Activated CD4-positive, alpha-beta T cell treated with anti-CD3 and anti-CD28 coated beads, Interleukin-2, amount 10 ng/mL, durations not matched to agents 7 days and 5 days (primary cell): ENCODE measurements at places on chromosomes 11 and 22. TPM values are rescaled to one million over a fixed set of nuclear protein-coding genes. Genes with fewer than 3 reads are reported as not detected.

GRCh38 chr11:57163160-57163868 is 18.4 kb upstream of the LRRC55 start:
- no peaks in the 10 kb centered on the region for H3K36me3 ChIP-seq
- no peak overlapping the region for H3K4me3 ChIP-seq
- peaks cover 7% of the 10 kb centered on the region for H3K27me3 ChIP-seq
- DNase-seq, result no peak

The HSPB2 gene
- total RNA-seq, result not detected

- no peak for DNase-seq
- no peak overlapping the region for H3K27ac ChIP-seq
- H3K36me3 ChIP-seq, result peaks cover 3% of the 10 kb centered on the region
- no peak overlapping the region for H3K4me3 ChIP-seq
- H3K4me1 ChIP-seq, result peaks cover 29% of the 10 kb centered on the region
These were observed 103.1 kb downstream of the PRR5L start for GRCh38 chr11:36399236-36399635.

DNA sequence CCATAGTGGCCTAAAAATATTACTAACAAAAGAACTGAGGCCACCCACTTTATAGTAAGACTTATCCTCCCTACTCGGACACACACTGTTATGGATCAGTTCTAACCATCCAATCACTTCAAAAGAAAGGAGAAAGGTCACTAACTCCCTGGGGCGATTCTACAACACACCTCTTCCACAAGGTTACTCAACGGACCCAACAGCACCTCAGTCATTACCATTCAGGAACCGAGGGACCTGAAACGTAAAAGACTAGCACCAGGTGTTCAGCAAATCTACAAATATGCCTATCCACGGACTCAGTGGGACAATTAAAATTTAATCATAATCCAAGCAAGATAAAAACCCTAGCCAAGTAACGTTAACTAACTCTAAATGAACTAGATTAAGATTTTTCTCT is 1.6 kb downstream of the HNRNPUL2 start:
- H3K4me3 ChIP-seq, result peak overlapping the region; percentile 96
- peak overlapping the region; percentile 98 for H3K27ac ChIP-seq
- no peak for DNase-seq
- H3K27me3 ChIP-seq, result no peaks in the 10 kb centered on the region

The FOLR2 gene
- total RNA-seq, result not detected

DNA sequence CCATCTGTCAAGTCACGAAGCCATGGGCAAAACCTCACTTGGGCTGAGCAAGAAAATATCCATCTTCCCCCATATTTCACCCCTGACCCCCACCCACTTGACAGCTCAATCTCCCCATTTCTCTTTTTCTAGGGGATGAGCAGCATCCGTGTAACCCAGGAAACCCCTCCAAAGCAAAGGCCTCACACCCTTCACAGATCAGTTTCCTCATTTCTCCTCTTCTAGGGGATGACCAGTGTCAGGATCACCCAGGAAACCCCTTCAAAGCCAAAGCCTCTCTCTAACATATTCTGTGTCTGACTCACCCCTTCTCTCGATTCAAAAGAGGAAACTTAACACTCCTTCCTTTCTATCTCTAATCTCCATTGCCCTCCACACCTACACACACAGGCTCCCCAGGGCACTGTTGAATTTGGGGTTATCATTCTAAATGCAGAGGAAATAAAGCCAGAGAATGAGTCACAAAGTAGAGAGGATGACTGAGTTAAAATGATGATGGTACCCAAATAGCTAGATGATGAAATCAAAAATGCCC is 439.7 kb downstream of the BUD13 start:
- no peaks in the 10 kb centered on the region for H3K4me1 ChIP-seq
- no peak for DNase-seq
- H3K27me3 ChIP-seq, result no peaks in the 10 kb centered on the region
- no peak overlapping the region for H3K4me3 ChIP-seq

The RTN4R gene
- total RNA-seq, result 4.0 TPM

GRCh38 chr11:68331338-68331947 is 19.1 kb downstream of the LRP5 start:
- DNase-seq, result peak; percentile 27
- H3K4me3 ChIP-seq, result peak overlapping the region; percentile 50
- peaks cover 85% of the 10 kb centered on the region for H3K4me1 ChIP-seq
- H3K27ac ChIP-seq, result peak overlapping the region; percentile 88

The TMPRSS5 gene
- total RNA-seq, result 0.52 TPM

DNA sequence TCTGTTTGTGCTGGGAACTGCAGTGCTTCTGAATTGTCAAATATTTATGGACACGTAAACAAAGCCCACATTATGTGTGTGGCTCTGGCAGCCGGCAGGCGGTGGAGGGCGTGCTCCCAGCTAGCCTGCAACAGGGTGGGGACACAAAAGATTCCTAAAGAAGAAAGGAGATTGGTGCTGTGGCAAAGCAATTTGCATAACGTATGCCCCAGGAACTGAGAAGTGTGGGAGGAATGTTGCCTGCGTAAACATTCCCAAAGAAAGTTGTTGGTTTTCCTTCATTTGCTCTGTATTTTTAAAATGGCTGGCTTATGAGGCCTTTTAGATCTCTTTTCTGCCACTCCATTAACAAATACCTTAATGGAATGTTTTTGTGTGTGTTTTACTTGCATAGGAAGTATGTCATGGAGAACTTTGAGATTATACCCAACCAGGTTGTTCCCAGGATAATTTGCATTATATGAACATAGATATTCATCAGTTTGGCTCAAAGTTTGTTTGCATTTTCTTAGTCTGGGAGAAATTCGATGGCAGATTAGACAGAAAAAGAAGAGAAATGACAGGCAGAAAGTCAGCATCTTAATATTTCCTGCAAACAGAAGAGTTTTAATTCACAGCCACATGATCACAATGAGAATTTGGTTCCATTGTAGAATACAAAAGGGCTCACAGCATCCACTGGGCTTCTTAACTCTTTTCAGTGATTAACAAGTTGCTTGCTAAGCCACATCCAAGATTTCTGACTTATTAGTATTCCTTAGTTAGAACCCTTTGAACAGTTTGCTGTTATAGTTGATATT is 41.8 kb upstream of the DLAT start:
- H3K4me3 ChIP-seq, result no peak overlapping the region
- H3K27ac ChIP-seq, result no peak overlapping the region
- DNase-seq, result no peak
- H3K27me3 ChIP-seq, result peaks cover 7% of the 10 kb centered on the region
- peaks cover 2% of the 10 kb centered on the region for H3K4me1 ChIP-seq
- peaks cover 2% of the 10 kb centered on the region for H3K36me3 ChIP-seq

- H3K36me3 ChIP-seq, result no peaks in the 10 kb centered on the region
- no peak overlapping the region for H3K27ac ChIP-seq
- H3K27me3 ChIP-seq, result no peaks in the 10 kb centered on the region
- no peaks in the 10 kb centered on the region for H3K4me1 ChIP-seq
- no peak for DNase-seq
- no peak overlapping the region for H3K4me3 ChIP-seq
These were observed 808.0 kb upstream of the CCDC179 start for GRCh38 chr11:23668324-23668723.

The CARNS1 gene
- 1.2 TPM for total RNA-seq

- peaks cover 13% of the 10 kb centered on the region for H3K4me1 ChIP-seq
- no peaks in the 10 kb centered on the region for H3K27me3 ChIP-seq
- no peak overlapping the region for H3K4me3 ChIP-seq
- no peak overlapping the region for H3K27ac ChIP-seq
- peaks cover 14% of the 10 kb centered on the region for H3K36me3 ChIP-seq
These were observed 11.3 kb downstream of the VPS37C start for GRCh38 chr11:61149624-61150615.

The SMC1B gene
- total RNA-seq, result 0.64 TPM

The CRYBB2 gene
- not detected for total RNA-seq

The ART5 gene
- not detected for total RNA-seq

The TMEM86A gene
- total RNA-seq, result 0.25 TPM

The GUCY1A2 gene
- not detected for total RNA-seq

GRCh38 chr22:29907753-29908515 is 25.0 kb downstream of the MTMR3 start:
- no peak for DNase-seq
- peaks cover 1% of the 10 kb centered on the region for H3K4me1 ChIP-seq
- no peaks in the 10 kb centered on the region for H3K27me3 ChIP-seq
- no peak overlapping the region for H3K4me3 ChIP-seq
- no peaks in the 10 kb centered on the region for H3K36me3 ChIP-seq

- H3K4me1 ChIP-seq, result no peaks in the 10 kb centered on the region
- no peaks in the 10 kb centered on the region for H3K36me3 ChIP-seq
- no peak overlapping the region for H3K27ac ChIP-seq
- no peak for DNase-seq
These were observed 87.1 kb upstream of the OPCML start for GRCh38 chr11:133619397-133619796.

DNA sequence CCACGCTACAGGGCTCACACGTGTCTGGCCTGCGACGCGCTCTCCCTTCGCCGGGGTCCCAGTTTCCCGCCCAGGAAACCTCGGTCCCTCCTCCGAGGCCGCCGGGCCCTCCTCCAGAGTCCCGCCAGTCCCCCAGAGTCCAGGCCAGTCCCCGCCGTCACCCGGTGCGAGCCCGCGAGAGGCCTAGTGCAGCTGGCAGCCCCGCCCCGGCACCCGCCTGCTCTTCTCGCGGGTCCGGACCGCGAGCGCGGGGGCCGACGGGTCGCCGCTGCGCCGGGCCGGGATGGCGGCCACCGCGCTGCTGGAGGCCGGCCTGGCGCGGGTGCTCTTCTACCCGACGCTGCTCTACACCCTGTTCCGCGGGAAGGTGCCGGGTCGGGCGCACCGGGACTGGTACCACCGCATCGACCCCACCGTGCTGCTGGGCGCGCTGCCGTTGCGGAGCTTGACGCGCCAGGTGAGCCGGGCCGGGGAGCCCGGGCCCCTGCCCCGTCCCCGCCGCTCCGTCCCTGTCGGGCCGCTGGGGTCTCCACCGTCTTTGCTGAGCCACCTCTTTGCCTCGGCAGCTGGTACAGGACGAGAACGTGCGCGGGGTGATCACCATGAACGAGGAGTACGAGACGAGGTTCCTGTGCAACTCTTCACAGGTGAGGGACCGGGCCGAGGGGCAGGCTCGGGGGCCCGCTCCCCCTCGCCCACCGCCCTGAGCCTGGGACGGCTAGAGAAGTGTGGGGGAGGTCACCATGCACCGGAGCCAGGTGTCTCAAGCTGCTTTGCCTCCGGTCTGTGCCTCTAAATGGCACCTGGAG is at the start of gene PTPMT1:
Gene PTPMT1 (plus strand): TSS at position 260 of the 809 bp plus-strand sequence. CDS start 24 bp downstream, at position 284.
- H3K27me3 ChIP-seq, result no peaks in the 10 kb centered on the region
- peaks cover 7% of the 10 kb centered on the region for H3K36me3 ChIP-seq
- H3K4me3 ChIP-seq, result peak within 1 kb of the TSS; percentile 81
- peak; percentile 70 for DNase-seq
- peak within 1 kb of the TSS; percentile 89 for H3K27ac ChIP-seq

- no peak overlapping the region for H3K4me3 ChIP-seq
- H3K27me3 ChIP-seq, result peaks cover 5% of the 10 kb centered on the region
- H3K4me1 ChIP-seq, result peaks cover 28% of the 10 kb centered on the region
- H3K36me3 ChIP-seq, result peaks cover 4% of the 10 kb centered on the region
- H3K27ac ChIP-seq, result no peak overlapping the region
- no peak for DNase-seq
These were observed 5.5 kb downstream of the KRTAP5-6 start for GRCh38 chr11:1702506-1702905.

- no peak overlapping the region for H3K27ac ChIP-seq
- no peaks in the 10 kb centered on the region for H3K36me3 ChIP-seq
- H3K27me3 ChIP-seq, result peaks cover 87% of the 10 kb centered on the region
- DNase-seq, result no peak
- H3K4me1 ChIP-seq, result peaks cover 2% of the 10 kb centered on the region
- no peak overlapping the region for H3K4me3 ChIP-seq
These were observed 854 bp downstream of the ABCC8 start for GRCh38 chr11:17475666-17476316.

DNA sequence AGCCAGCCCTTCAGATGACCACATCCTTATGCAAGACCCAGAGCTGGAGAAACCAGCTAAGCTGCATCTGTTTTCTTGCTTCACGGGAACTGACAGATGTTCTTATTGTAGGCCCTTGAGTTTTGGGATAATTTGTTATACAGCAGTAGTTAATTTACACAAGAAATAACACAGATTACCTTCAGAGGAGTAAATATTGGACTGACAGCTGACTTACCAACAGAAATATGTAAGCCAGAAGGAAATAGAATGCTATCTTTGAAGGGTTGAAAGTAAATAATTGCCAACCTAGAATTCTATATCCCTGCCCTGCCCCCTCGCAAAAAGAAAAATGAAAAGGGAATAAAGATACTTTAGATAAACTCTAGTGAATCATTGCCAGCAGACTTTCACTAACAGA is 124.1 kb downstream of the WNT7B start:
- no peaks in the 10 kb centered on the region for H3K4me1 ChIP-seq
- DNase-seq, result no peak
- H3K27me3 ChIP-seq, result no peaks in the 10 kb centered on the region
- H3K4me3 ChIP-seq, result no peak overlapping the region
- no peak overlapping the region for H3K27ac ChIP-seq

- peaks cover 74% of the 10 kb centered on the region for H3K36me3 ChIP-seq
- no peak for DNase-seq
- H3K4me3 ChIP-seq, result no peak overlapping the region
- H3K27ac ChIP-seq, result no peak overlapping the region
- no peaks in the 10 kb centered on the region for H3K27me3 ChIP-seq
These were observed 14.3 kb downstream of the TRIM22 start for GRCh38 chr11:5703741-5704536.

GRCh38 chr11:129917231-129917630 is 21.9 kb upstream of the NFRKB start:
- no peak for DNase-seq
- H3K27me3 ChIP-seq, result no peaks in the 10 kb centered on the region
- no peak overlapping the region for H3K27ac ChIP-seq
- no peak overlapping the region for H3K4me3 ChIP-seq
- H3K4me1 ChIP-seq, result peaks cover 12% of the 10 kb centered on the region
- peaks cover 20% of the 10 kb centered on the region for H3K36me3 ChIP-seq

DNA sequence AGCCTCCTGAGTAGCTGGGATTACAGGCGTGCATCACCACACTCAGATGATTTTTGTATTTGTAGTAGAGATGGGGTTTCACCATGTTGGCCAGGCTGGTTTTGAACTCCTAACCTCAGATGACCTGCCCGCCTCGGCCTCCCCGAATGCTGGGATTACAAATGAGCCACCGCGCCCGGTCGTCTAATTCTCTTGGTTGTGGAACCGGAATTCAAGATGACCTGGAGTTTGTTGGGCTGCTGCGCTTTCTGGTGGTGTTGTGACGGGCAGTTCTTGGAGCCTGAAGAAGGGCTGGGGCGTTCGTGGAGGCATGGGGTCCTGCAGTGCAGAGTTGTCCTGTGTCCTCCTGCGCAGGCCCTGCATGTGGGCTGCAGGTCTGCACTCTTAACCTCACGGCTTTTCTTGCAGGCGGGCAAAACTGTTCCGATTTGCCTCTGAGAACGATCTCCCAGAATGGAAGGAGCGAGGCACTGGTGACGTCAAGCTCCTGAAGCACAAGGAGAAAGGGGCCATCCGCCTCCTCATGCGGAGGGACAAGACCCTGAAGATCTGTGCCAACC is 4.9 kb upstream of the TRMT2A start:
- DNase-seq, result no peak
- no peaks in the 10 kb centered on the region for H3K27me3 ChIP-seq
- no peak overlapping the region for H3K4me3 ChIP-seq
- peaks cover 30% of the 10 kb centered on the region for H3K4me1 ChIP-seq

- H3K4me3 ChIP-seq, result no peak overlapping the region
- no peak for DNase-seq
- H3K36me3 ChIP-seq, result no peaks in the 10 kb centered on the region
- no peak overlapping the region for H3K27ac ChIP-seq
These were observed 740.8 kb downstream of the DLG2 start for GRCh38 chr11:84886344-84886743.
